Transverse colon (tissue), 4 donors: ENCODE measurements at places on chromosomes 4 and X.
A peak's percentile ranks its signal among the peaks of the same experiment; 100 is the strongest.

DNA sequence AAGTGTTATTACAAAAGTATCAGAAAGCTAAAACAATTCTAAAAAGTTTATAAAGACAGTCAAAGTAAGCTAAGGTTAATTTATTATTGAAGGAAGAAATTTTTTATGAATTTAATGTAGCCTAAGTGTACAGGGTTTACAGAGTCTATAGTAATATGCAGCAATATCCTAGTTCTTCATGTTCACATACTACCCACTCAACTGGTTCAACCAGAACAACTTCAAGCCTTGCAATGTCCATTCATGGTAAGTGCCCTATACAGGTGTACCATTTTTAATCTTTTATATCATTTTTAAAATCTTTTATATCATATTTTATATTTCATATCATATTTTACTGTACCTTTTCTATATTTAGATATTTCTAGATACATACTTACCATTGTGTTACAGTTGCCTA lies 34.3 kb downstream of the COL4A5 start:
- no peaks in the 10 kb centered on the region for H3K27me3 ChIP-seq
- DNase-seq: no peak
- H3K36me3 ChIP-seq: no peaks in the 10 kb centered on the region
- H3K4me1 ChIP-seq: no peaks in the 10 kb centered on the region

- DNase-seq: no peak
- no peaks in the 10 kb centered on the region for H3K4me1 ChIP-seq
- H3K27ac ChIP-seq: no peak overlapping the region
- no peaks in the 10 kb centered on the region for H3K36me3 ChIP-seq
- H3K4me3 ChIP-seq: no peak overlapping the region
- no peaks in the 10 kb centered on the region for H3K27me3 ChIP-seq
Observed at GRCh38 chr4:168485156-168485910, 5.0 kb upstream of the DDX60L start.

- no peak for DNase-seq
- H3K36me3 ChIP-seq: no peaks in the 10 kb centered on the region
Observed at GRCh38 chrX:22689290-22689689, 310.5 kb upstream of the DDX53 start.

DNA sequence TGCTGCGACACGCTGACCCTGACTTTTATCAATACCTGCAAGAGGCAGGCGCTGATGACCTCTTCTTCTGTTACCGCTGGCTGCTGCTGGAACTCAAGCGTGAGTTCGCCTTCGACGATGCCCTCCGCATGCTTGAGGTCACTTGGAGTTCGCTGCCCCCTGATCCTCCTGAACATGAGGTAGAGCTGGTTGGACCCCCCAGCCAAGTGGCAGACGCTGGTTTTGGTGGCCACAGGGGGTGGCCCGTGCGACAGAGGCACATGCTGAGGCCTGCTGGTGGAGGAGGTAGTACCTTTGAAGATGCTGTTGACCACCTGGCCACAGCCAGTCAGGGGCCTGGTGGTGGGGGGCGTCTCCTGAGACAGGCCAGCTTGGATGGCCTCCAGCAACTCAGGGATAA lies 14.2 kb upstream of the RBM3 start:
- no peak overlapping the region for H3K27ac ChIP-seq
- no peaks in the 10 kb centered on the region for H3K4me1 ChIP-seq
- H3K36me3 ChIP-seq: no peaks in the 10 kb centered on the region

GRCh38 chr4:83560523-83560922 lies 24.6 kb downstream of the GPAT3 start:
- no peak for DNase-seq
- no peak overlapping the region for H3K4me3 ChIP-seq
- no peaks in the 10 kb centered on the region for H3K4me1 ChIP-seq
- H3K36me3 ChIP-seq: no peaks in the 10 kb centered on the region

DNA sequence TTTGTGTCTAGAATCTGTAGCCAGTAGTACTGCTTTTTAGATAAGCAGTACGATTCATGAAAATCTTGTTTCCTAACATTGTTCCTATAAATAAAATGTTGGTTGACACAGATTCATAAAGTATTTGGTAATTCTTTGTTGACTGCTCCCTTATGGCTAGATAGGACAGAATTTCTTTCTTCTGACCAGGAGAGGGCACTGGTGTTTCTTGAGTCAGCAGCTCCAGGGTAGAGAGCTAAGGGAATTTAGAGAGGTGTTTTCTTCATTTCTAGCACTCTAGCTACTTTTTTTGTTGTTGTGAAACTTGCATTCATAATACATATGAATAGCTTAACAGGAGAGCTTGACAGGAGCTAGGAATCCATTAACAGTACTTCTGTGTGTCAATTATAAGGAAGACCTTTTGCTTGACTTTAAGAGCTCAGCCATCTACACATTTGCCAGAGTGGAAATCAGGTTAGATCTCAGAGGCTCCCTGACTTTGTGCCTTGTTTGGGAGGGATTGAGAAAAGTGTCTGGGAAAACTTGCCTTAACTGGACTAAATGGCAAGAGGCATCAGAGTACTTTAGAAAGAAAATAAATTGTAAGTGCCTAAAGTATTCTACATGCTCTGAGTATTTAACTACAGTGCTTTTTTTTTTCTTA lies 756.1 kb downstream of the SH3BGRL start:
- H3K27me3 ChIP-seq: no peaks in the 10 kb centered on the region
- H3K36me3 ChIP-seq: no peaks in the 10 kb centered on the region
- no peak for DNase-seq
- no peaks in the 10 kb centered on the region for H3K4me1 ChIP-seq
- no peak overlapping the region for H3K27ac ChIP-seq

GRCh38 chrX:153582896-153583295 lies 16.0 kb downstream of the CCNQ start:
- no peaks in the 10 kb centered on the region for H3K36me3 ChIP-seq
- peak; percentile 45 for DNase-seq
- H3K4me3 ChIP-seq: no peak overlapping the region
- no peaks in the 10 kb centered on the region for H3K27me3 ChIP-seq
- H3K4me1 ChIP-seq: no peaks in the 10 kb centered on the region

- H3K4me3 ChIP-seq: no peak overlapping the region
- no peaks in the 10 kb centered on the region for H3K36me3 ChIP-seq
- H3K27ac ChIP-seq: no peak overlapping the region
- no peak for DNase-seq
Observed at GRCh38 chr4:176967586-176967985, 174.9 kb upstream of the VEGFC start.

DNA sequence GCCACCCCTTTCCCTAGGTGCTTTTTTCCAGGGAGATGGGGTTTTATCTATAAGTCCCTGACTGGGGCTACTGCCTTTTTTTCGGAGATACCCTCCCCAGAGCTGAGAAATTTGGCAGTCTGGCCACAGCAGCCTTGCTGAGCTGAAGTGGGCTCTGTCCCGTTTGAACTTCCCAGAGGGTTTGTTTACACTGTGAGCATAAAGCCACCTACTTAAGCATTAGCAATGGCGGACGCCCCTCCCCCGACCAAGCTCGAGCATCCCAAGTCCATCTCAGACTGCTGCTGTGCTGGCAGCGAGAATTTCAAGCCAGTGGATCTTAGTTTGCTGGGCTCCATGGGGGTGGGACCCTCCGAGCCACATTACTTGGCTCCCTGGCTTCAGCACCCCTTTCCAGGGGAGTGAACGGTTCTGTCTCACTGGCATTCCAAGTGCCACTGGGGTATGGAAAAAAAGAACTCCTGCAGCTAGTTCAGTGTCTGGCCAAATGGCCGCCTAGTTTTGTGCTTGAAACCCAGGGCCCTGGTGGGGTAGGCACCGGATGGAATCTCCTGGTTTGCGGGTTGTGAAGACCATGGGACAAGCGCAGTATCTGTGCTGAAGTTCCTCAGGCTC lies 456.4 kb upstream of the HTR2C start:
- H3K27ac ChIP-seq: no peak overlapping the region
- no peaks in the 10 kb centered on the region for H3K27me3 ChIP-seq
- DNase-seq: no peak
- H3K36me3 ChIP-seq: no peaks in the 10 kb centered on the region

- H3K27me3 ChIP-seq: no peaks in the 10 kb centered on the region
- H3K36me3 ChIP-seq: no peaks in the 10 kb centered on the region
- no peak overlapping the region for H3K4me3 ChIP-seq
- no peak for DNase-seq
- no peak overlapping the region for H3K27ac ChIP-seq
Observed at GRCh38 chr4:31807036-31807435, 1086.9 kb downstream of the PCDH7 start.

- peak within 1 kb of the TSS; percentile 37 for H3K4me3 ChIP-seq
- peaks cover 18% of the 10 kb centered on the region for H3K27me3 ChIP-seq
- no peaks in the 10 kb centered on the region for H3K4me1 ChIP-seq
- peak within 1 kb of the TSS; percentile 80 for H3K27ac ChIP-seq
Observed at GRCh38 chr4:155758481-155759371, at the start of gene GUCY1B1. Gene GUCY1B1 (plus strand): TSS chr4:155759021. CDS start chr4:155759141, 120 bp downstream.
